ENCODE measurements at places on chromosomes 11 and 22. TPM values are rescaled to one million over a fixed set of nuclear protein-coding genes. Genes with fewer than 3 reads are reported as not detected.

DNA sequence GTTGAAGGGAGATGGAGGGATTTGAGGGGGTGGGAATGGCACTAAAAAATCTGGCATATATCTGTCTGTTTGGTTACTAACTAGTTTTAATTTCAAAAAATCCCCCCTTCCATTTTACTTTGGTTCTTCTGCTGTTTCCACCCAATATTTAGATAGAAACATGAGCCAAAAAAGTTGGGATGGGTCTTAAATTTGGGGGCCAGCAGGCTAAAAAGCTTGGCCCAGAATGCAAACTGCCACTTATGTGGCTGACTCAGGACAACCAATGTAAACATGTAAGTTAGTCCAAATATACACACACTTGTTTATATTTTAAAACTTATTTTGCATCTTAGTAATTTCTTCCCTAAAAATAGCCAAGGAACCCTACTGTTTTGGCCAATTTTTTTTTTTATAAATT lies 35.7 kb downstream of the LGR4 start:
- no peak overlapping the region for H3K4me3 ChIP-seq
- H3K4me1 ChIP-seq: no peaks in the 10 kb centered on the region
- H3K27ac ChIP-seq: no peak overlapping the region
- no peaks in the 10 kb centered on the region for H3K27me3 ChIP-seq

DNA sequence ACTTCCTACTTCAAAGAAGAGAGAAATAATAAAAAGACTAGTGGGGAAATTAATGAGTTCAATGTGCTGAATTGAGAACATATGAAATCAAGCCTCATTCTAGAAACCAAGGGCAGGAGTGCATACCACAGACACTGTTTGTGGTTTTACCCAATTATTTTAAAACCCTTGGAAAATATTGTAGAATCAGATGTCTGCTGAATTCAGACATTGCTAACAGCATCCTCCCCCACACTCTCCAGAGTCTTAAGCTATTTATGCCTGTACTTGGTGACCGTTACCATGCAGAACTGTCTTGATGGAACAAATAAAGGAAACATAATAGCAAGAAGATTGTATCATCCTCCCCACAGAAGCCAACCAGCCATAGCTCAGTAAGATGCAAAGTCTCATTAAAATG lies 850.1 kb downstream of the NTM start:
- H3K4me1 ChIP-seq: no peaks in the 10 kb centered on the region
- no peak for DNase-seq
- no peaks in the 10 kb centered on the region for H3K27me3 ChIP-seq
- H3K36me3 ChIP-seq: no peaks in the 10 kb centered on the region

GRCh38 chr11:121048464-121049233 lies 24.7 kb downstream of the TBCEL start:
- H3K36me3 ChIP-seq: peaks cover 4% of the 10 kb centered on the region
- no peak overlapping the region for H3K4me3 ChIP-seq
- no peak overlapping the region for H3K27ac ChIP-seq
- no peaks in the 10 kb centered on the region for H3K27me3 ChIP-seq
- no peak for DNase-seq

DNA sequence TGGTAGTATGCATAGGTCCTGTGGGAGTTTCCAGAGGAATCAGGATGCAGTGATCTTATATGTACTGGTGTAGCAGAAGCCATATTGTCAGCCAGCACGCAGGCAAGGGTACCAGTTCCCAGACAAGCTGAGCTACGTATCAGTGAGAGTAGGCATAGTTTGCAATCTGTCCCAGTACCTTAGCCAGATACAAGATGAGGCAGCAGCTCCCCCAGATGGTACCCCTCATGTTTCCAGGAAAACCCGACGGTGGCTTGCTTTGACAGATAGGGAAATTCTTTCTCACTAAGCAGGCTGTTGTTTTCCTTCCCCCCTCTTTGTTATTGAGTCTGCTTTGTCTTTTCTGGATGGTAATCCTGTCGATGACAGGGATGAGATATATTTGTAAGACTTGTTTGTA lies 109.7 kb upstream of the RRM1 start:
- H3K27ac ChIP-seq: no peak overlapping the region
- peak; percentile 58 for DNase-seq
- H3K36me3 ChIP-seq: peaks cover 2% of the 10 kb centered on the region
- no peaks in the 10 kb centered on the region for H3K27me3 ChIP-seq

Gene CPT1A
- total RNA-seq: 45.2 TPM

Gene JAML
- 9.6 TPM for total RNA-seq

DNA sequence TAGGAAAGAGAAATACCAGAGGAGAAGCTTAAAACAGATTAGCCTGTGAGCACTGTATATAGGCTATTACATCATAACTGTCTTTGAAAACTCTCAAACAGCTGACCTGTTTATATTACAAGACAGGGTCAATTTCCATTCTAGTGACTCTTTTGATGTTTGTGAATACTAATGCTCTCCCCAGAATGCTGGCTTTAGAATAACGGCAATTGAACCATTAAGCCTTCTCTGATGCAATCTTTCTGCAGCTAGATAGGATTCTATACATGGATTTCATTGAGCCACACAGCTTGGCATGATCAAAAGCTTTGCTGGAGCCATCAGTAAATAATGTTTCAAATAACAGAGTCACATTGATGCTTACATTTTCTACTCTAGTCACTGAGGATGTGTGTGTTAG lies 122.7 kb upstream of the FAT3 start:
- no peaks in the 10 kb centered on the region for H3K4me1 ChIP-seq
- no peaks in the 10 kb centered on the region for H3K27me3 ChIP-seq

- peak; percentile 94 for DNase-seq
- H3K27me3 ChIP-seq: no peaks in the 10 kb centered on the region
- peaks cover 53% of the 10 kb centered on the region for H3K4me1 ChIP-seq
- peaks cover 12% of the 10 kb centered on the region for H3K36me3 ChIP-seq
- peak overlapping the region; percentile 87 for H3K27ac ChIP-seq
- peak overlapping the region; percentile 15 for H3K4me3 ChIP-seq
Observed at GRCh38 chr11:57792060-57792541, 30.5 kb downstream of the CTNND1 start.

- no peaks in the 10 kb centered on the region for H3K36me3 ChIP-seq
- no peak overlapping the region for H3K4me3 ChIP-seq
- no peaks in the 10 kb centered on the region for H3K27me3 ChIP-seq
- H3K27ac ChIP-seq: no peak overlapping the region
Observed at GRCh38 chr22:48145738-48146137, 1383.3 kb downstream of the TBC1D22A start.

GRCh38 chr11:86769219-86769618 lies 31.1 kb upstream of the PRSS23 start:
- no peaks in the 10 kb centered on the region for H3K36me3 ChIP-seq
- no peaks in the 10 kb centered on the region for H3K4me1 ChIP-seq
- no peaks in the 10 kb centered on the region for H3K27me3 ChIP-seq

- no peak overlapping the region for H3K27ac ChIP-seq
- no peaks in the 10 kb centered on the region for H3K4me1 ChIP-seq
- no peak for DNase-seq
- H3K36me3 ChIP-seq: no peaks in the 10 kb centered on the region
- H3K4me3 ChIP-seq: no peak overlapping the region
Observed at GRCh38 chr11:132803436-132803835, 728.9 kb downstream of the OPCML start.

DNA sequence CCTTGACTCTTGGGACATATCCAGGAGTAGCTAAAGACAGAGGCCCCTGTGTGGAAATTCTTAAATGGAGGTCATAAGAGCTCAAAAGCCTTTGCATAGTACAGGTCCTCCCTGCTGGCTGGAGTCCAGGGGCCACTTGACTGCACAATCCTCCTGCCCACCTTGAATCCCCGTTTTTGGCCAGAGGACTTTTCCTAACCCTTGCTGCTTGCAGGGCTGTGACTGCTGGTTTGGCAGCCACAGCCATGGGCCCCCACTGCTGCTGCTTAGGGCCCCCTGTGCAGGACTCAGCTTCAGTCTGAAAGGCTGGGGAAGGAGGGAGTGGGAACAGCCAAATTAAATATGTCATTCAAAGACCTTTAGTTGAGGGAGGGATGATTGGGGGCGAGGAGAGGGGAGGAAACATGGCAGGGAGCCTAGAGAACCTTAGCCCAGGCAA lies 33.4 kb downstream of the ARHGAP1 start:
- H3K4me3 ChIP-seq: no peak overlapping the region
- no peak for DNase-seq
- no peak overlapping the region for H3K27ac ChIP-seq
- no peaks in the 10 kb centered on the region for H3K27me3 ChIP-seq

GRCh38 chr22:26847046-26847445 lies 189.7 kb downstream of the MIAT start:
- DNase-seq: no peak
- peaks cover 9% of the 10 kb centered on the region for H3K4me1 ChIP-seq
- H3K27ac ChIP-seq: no peak overlapping the region
- H3K27me3 ChIP-seq: no peaks in the 10 kb centered on the region
- H3K36me3 ChIP-seq: no peaks in the 10 kb centered on the region

DNA sequence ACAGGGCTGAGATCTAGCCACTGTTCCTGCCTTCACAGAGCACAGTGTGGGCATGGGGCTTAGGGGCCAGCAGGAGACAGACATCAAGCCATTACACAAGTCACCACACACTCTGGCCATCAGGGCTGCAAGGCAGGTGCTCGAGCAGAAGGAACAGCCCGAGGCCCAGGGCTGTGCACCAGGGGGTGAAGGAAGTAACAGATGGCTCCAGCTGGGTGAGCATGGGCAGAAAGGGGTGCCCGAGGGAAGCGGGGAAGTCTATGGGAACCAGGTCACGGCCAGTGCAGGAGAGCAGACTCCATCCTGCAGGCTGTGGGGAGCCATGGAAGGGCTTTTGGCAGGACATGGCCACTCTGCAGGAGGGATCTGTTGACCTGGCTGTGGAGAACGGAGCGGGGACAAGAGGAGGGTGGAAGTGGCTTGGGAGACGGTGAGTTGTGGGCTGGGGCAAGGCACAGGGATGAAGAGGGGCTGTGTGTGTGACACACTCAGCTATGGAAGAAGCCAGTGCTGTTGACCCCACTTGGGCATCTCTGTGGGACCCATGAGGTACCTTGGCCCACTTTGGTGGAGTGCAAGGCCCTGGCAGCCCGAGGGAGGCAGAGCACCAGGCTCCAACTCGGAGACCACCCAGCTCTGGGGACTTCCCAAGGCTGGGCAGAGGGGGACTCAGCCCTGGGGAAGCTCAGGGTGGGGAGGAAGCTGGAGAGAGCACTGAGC lies 3.6 kb downstream of the C11orf68 start:
- peaks cover 45% of the 10 kb centered on the region for H3K4me1 ChIP-seq
- DNase-seq: no peak
- no peak overlapping the region for H3K27ac ChIP-seq
- H3K27me3 ChIP-seq: peaks cover 16% of the 10 kb centered on the region
- H3K4me3 ChIP-seq: no peak overlapping the region

DNA sequence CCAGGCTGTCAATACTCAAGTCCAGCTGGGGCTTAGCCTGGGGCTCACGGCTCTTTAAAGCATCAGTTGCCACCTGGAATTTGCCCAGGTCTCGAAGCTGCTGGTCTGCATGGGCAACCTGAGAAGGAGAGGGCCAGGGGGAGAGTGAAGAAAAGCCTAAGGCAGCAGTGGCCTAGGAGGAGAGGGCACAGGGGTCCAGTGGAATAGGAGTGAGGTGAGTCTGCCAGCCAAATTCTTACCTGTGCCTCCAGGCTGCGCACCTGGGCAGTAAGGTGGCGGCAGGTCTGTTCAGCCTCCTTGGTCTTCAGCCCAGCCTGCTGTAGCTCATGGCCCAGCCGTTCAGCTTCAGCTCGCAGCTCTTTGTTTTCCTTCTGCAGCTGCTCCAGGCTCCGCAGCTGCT lies 10.0 kb downstream of the IL18BP start:
- H3K27me3 ChIP-seq: no peaks in the 10 kb centered on the region
- DNase-seq: no peak
- H3K36me3 ChIP-seq: peaks cover 99% of the 10 kb centered on the region
- H3K4me1 ChIP-seq: no peaks in the 10 kb centered on the region

- peak overlapping the region; percentile 52 for H3K27ac ChIP-seq
- H3K4me1 ChIP-seq: peaks cover 35% of the 10 kb centered on the region
- H3K27me3 ChIP-seq: no peaks in the 10 kb centered on the region
- no peak overlapping the region for H3K4me3 ChIP-seq
Observed at GRCh38 chr11:75874684-75875341, 59.8 kb downstream of the UVRAG start.

- H3K4me1 ChIP-seq: no peaks in the 10 kb centered on the region
- no peak overlapping the region for H3K4me3 ChIP-seq
- no peaks in the 10 kb centered on the region for H3K36me3 ChIP-seq
- DNase-seq: peak; percentile 20
Observed at GRCh38 chr11:5891216-5891800, 1.7 kb upstream of the OR52E5 start.

DNA sequence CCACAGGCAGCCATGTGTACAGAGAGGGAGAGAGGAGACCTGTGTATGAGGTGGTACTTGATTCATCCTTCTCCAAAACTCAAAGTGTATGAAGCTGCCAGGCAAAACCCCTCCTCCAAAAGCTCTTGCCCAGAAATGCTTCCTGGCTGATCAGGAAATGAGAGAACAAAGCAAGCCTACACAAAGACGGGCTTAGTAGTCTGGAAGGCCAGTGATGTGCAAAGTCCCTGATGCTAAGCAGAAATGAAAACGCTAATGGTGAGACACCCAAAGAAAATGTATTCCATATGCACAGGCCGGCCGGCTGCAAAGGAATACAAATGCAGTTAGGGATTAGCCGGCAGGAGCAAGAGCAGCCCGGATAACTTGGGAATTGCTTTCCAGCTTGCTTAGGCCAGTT lies 234.9 kb upstream of the CADM1 start:
- no peak overlapping the region for H3K4me3 ChIP-seq
- H3K36me3 ChIP-seq: no peaks in the 10 kb centered on the region
- H3K27ac ChIP-seq: no peak overlapping the region
- H3K4me1 ChIP-seq: no peaks in the 10 kb centered on the region

Gene IGF2
- total RNA-seq: not detected

DNA sequence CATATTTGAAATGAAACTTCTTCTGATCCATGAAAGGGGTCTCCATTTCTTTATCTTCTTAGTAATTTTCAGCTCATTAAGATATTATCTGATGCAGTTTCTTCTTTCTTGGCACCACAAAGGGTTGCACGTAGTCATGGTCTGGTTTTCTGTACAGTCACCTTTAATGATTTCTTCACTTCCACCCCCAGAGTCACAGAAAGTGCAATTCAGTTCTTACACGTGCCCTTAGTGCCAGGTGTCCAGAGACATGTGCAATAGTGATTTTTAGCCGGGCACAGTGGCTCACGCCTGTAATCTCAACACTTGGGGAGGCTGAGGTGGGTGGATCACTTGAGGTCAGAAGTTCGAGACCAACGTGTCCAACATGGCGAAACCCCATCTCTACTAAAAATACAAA lies 202.8 kb upstream of the MTNR1B start:
- DNase-seq: no peak
- no peak overlapping the region for H3K27ac ChIP-seq
- no peaks in the 10 kb centered on the region for H3K36me3 ChIP-seq
- no peaks in the 10 kb centered on the region for H3K4me1 ChIP-seq
- H3K4me3 ChIP-seq: no peak overlapping the region

Gene ADM2
- total RNA-seq: 3.7 TPM

- peaks cover 60% of the 10 kb centered on the region for H3K4me1 ChIP-seq
- H3K4me3 ChIP-seq: no peak overlapping the region
- H3K27me3 ChIP-seq: no peaks in the 10 kb centered on the region
- peak overlapping the region; percentile 77 for H3K27ac ChIP-seq
Observed at GRCh38 chr11:102449651-102450570, 2.7 kb downstream of the TMEM123 start.

Gene OR52I2
- not detected for total RNA-seq

Gene CEND1
- total RNA-seq: 0.39 TPM

Measured in B cell (primary cell).